ENCODE measurements at places on chromosomes 11 and 22.

DNA sequence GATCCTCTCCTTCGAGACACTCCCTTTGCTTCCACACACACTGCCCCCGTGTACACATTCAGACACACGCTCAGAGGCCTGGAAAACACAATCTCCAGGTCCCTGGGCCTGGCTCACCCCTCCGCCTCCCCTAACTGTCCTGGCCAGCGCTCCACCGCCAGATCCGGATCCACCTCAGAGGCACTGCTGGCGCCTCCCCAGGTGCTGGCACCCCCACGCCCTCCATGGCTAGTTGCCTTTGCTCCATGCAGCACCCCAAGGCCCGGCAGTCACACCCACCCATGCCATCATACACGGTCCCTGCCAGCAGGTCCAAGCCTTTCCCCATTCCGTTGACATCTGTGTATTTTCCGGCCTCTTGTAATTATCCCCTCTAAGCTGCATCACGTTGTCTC, 11.1 kb downstream of the SPTBN2 start:
- no peak for DNase-seq

GRCh38 chr11:21396342-21397008, 727.1 kb downstream of the NELL1 start:
- no peak for DNase-seq

GRCh38 chr11:132451942-132452601, 1080.2 kb downstream of the OPCML start:
- DNase-seq = no peak

- DNase-seq = no peak
These were observed 46.7 kb downstream of the IGLL1 start for GRCh38 chr22:23533328-23533762.

GRCh38 chr11:47641600-47642098, 710 bp downstream of the MTCH2 start:
- no peak for DNase-seq

DNA sequence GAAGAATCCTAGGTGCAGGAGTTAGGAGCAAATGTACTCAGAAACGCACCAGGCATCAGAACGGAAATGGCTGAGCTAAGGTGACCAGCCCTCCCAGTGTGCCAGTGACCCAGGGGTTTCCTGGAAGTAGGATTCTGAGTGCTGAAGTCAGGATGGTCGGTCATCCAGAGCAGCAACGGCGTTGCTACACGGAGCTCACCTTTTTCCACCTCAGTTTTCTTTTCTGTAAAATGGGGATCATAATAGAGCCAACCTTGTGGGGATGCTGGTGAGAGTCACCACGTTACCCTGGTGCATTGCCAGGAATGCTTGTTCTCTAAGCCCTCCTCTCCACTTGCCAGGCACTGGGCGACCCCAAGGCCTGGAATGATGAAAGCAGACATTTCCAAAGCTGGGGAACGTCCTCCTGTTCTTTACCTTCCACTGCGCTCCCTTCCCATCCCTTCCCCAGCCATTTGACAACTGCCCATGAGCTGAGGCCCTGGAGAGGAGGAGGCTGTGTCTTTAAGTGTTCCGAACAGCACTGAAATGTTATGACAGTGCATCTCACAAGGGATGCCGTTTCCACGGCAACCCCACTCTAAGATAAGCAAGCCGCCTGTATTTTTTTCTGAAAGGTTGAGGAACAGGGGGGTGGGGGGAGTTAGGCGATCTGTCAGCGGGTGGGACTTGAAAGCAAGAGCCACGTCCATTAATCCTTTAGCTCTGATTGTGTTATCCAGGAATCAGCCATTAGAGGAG, 66.8 kb downstream of the TSPAN18 start:
- no peak for DNase-seq

GRCh38 chr11:130458410-130458729, 9.9 kb downstream of the ADAMTS15 start:
- DNase-seq = no peak

DNA sequence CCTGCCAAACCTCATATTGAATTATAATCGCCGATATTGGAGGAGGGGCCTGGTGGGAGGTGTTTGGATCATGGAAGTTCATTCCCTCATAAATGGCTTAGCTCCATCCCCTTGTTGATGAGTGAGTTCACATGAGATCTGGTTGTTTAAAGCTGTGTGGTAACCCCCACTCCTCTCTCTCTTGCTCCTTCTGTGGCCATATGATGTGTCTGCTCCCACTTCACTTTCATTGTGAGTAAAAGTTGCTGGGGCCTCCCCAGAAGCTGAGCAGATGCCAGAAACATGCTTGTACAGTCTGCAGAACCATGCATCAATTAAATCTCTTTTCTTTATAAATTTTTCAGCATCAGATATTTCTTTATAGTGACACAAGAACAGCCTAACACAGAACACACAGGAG, 929.0 kb upstream of the FAT3 start:
- DNase-seq = no peak

DNA sequence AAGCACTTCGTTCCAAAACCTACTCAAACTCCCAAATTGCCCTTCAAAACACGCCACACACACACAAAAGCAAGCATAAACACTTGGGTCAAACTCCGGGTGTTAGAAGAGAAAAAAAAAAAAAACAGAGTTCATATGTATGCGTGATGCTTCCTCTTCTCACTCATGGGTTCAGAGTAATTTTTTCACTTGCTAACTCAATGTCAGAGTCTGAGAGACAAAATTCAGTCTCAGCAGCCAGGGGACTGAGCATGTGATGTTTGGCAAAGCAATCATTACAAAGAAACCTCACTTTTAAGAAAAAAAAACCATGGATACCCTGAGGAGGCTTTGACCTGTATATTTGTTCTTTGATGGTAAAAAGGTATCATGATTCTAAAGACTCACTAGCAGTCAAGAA, 461.7 kb downstream of the NTM start:
- DNase-seq = no peak

DNA sequence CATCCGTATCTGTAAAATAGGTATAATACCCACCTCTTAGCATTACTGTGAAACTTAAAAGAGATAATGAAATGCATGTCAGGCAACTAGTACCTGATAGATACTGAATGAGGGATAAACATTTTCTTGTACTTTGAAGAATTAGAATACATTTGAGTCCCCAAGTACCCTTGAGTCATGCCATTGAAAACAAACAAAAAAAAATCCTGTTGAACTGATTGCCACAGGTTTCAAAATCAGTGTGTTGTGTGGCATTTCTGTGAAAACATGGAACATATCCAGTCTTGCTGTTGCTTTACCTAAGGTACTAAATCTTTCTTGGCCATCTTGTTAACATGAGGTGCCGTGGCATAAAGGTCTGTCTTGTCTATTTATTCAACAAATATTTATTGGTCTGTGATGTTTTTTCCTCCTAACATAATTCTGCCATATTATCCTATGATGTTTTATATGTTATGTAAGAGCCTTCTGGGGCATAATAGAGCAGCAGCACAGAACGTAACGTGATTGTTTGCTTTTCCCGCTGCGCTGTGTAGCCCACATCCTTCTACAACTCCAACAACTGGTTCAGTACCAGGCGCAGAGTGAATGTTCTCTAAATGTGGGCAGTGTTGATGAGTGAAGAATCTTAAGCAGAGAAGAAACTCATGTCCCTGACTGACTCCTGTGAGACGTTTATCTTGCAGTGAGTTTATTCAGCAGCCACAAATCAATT, 79.3 kb upstream of the RAB1B start:
- DNase-seq = no peak

GRCh38 chr11:100800202-100800601, 113.1 kb downstream of the ARHGAP42 start:
- no peak for DNase-seq

DNA sequence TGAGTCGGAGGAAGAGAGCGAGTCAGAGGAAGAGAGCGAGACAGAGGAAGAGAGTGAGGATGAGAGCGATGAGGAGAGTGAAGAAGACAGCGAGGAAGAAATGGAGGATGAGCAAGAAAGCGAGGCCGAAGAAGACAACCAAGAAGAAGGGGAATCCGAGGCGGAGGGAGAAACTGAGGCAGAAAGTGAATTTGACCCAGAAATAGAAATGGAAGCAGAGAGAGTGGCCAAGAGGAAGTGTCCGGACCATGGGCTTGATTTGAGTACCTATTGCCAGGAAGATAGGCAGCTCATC, 780 bp downstream of the TRIM44 start:
- DNase-seq = no peak

GRCh38 chr11:41578421-41579051, 119.1 kb upstream of the LRRC4C start:
- no peak for DNase-seq

GRCh38 chr11:45181193-45181888, 34.9 kb downstream of the PRDM11 start:
- no peak for DNase-seq

GRCh38 chr11:3099178-3099577, 42.0 kb upstream of the CARS1 start:
- no peak for DNase-seq

DNA sequence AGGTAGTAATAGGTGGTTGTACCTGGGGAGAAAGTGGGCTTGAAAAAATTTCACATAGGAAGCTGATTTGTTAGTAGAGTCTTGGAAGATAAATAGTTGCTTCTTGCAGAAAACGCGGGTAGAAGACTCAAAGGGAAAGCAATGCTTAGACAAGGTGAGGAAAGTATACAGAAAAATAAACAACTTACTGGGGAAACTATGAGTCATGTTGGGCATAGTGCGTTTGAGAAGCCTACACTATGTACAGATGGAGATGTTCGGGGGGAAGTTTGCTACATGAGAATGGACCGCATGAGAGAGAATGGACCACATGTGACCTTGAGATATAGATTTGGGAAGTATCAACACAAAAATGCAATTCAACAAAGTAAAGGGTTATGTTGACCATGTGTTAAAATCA, 86.7 kb upstream of the DDI1 start:
- DNase-seq = no peak

- no peak for DNase-seq
These were observed 2211.8 kb downstream of the LRRC4C start for GRCh38 chr11:39247570-39248137.

DNA sequence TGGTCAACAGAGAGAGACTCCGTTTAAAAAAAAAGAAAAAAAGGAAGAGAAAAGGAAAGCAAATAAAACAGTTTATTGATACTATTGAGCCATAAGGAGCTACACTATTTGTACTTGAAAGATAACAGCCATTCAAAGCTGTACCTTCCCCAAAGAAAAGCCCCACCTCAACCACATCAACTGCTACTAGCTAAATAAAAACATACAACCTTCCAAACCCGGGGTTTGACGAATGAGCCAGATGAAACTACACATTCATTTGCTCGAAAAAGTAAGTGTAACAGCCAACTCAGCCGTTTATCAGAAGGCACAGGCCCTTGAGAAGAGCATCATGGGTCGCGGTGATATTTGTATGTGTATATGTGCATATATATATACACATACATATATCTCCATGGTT, 78.4 kb downstream of the SIK3 start:
- DNase-seq = no peak

DNA sequence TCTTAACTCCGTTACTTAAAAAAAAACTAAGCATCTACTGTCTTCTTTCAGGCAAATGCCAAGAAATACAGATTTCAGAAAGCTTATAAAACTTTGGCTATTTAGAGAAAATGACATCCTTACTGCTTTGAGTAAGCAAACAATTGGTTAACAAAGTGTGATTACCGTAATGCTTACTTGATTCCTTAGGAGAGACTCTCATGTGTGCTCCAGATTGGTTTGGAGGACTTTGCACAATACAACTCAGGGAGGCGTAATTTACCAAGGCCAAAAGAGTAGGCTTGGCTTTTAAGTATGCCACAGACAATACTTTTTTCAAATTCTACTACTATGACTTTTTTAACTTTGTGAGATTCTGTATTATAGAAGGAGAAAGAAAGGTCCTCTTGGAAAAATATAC, 76.9 kb upstream of the ALKBH3 start:
- no peak for DNase-seq

- DNase-seq = no peak
These were observed 1.7 kb upstream of the CAVIN3 start for GRCh38 chr11:6321961-6322362.

GRCh38 chr11:1869427-1870325, 16.8 kb downstream of the LSP1 start:
- no peak for DNase-seq

DNA sequence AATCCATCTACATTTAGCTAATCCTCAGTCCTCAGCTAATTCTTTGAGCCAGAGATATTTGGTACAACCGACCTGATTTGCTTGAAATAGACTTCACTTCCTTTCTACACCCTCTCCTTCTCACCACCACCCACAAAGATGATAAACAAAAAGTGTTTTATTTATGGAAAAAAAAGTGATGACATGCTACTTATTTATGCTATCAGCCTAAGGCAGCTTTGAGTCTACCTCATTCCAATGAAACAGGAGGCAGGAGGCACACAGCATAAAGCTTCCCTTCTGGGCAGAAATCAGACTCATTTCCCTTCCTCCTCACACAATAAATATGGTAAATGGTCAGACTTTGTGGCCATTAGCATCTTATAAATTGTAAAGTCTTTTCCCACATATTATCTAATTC, 325.7 kb downstream of the SOX6 start:
- no peak for DNase-seq

- no peak for DNase-seq
These were observed 632.9 kb upstream of the CADM1 start for GRCh38 chr11:116136987-116137674.

DNA sequence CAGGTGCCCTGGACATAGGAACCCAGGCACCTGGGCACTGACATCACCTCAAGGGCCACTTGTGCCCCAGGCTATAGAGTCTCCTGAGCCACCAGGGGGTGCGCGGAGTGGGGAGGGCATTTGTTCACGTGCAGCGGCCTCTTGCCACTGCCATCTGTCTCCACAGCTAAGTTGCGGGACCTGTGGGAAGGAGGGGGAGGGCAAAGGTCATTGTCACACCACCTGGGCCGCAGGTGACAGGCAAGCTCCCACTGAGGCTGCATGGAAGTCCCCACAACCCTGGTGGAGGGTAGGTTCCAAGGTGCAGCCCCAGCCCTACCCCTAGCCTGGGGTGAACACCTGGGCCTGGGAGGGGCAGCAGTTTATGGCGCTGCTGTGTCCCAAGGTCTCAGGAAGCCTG, 79.5 kb downstream of the PIWIL3 start:
- DNase-seq = no peak

GRCh38 chr22:25182131-25183110, 17.2 kb upstream of the CRYBB3 start:
- no peak for DNase-seq

GRCh38 chr11:20097319-20098221, 62.7 kb downstream of the DBX1 start:
- no peak for DNase-seq

Data from activated gamma-delta T cell treated with anti-CD3 and anti-CD28 coated beads, Interleukin-2, amount 50 U/mL, for 16 hours (primary cell).